Activated CD8-positive, alpha-beta memory T cell treated with anti-CD3 and anti-CD28 coated beads for 24 hours (primary cell): ENCODE measurements at places on chromosomes 13 and 19.
A peak's percentile ranks its signal among the peaks of the same experiment; 100 is the strongest.

GRCh38 chr13:30178976-30179375, 128.4 kb downstream of the KATNAL1 start:
- no peak for DNase-seq

- no peak for DNase-seq
Observed at GRCh38 chr19:35518313-35518712, 4.9 kb upstream of the DMKN start.

DNA sequence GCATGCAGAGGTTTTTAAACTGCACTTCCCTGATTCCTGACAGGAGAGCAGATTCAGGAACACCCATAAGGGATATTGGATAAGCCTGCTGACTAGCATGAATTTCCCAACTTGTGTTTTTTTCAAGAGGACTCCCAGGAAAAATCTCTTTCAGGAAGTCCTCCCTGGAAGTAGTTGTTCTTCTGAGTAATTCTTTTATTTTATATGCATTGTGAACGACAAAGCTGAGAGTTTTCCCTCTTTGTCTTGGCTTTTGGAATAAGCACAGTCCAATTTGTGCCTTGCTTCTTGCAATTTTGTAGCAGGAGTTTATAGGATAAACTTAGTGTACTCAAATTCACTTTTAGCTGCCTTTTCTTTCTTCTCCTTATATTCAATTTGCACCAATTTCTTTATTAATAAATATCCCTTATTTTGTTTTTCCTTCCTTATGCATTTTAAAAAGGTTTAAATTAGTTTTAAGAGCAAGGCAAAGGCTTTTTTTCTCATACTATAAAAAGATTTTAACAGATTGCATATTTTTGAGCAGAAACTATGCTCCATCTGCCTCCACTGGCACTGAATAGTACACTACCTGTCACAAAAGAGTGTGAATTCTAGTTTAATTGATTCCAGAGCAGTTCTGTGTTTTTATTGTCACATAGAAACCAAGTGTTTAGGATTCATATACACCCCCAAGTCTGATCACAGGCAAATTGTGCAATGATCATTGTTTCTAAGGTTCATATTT, 543.3 kb upstream of the SPRY2 start:
- no peak for DNase-seq

DNA sequence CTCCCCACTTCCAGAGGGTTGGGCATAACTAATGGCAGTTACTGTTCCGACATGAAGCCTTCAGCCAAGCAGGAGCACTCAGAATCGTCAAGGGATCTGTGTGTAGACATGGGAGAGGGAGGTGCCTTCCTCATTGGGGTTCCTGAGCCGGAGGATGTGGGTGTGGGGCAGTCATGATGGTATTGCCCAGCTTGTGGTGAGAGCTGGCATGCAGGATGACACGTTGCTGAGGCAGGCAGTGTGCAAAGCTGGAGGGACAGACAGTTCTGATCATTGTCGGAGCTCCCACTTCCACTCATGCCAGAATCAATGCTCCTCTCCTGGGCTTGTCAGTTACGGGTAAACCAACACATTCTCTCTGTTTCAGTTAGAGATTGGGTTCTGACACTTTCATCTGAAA, 83.9 kb upstream of the TSC22D1 start:
- DNase-seq, result no peak

GRCh38 chr19:11494634-11495285, 10.9 kb downstream of the ZNF653 start:
- DNase-seq, result no peak

DNA sequence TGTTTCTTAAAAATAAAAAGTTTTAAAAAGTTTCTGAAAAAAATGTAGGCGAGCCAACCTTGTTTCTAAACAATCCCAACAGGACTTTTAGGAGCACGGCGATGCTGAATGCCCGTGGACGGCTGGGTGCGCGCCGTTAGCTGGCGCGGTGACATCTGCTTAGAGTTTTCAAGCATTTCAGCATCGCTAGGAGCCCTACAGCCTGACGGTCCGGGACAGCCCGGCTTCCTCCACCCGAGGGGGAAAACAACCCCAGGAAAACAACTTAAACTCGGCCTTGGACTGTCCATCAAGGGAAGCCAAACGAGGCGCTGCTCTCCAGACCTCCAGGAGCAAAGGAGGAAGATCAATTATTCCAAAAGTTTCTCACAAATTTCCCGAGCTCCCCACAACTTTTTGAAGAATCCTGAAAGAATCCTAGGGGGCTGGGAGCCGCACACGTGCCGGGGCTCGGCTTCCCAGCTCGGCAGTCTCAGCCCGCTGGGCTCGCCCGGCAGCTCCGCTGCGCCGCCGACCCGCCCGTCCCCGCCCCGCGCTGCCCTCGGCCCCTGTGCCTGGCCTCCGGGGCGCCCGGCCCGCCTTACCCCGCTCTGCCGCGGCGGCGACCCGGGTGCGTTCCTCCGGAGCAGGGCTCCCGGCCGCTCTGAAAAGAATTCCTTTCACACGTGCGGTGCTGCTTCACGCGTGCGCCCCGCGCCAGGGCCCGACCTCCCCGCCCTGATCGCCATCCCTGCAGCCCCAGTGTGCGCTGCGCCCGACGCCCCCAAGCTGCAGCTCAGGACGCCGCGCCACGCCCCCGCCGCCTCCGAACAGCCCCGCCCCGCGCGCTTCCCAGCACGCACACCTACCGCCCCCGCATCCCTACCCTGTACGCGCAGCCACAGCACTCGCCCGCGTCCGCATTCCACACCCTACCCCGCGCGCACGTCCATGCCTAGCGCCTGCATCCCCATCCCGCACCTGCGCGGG, at the start of gene GJA3:
Gene GJA3, minus strand, starts transcription at position 747 of the 969 bp plus-strand sequence. CDS start 17,764 bp downstream, outside the sequence.
- DNase-seq, result peak; percentile 65

DNA sequence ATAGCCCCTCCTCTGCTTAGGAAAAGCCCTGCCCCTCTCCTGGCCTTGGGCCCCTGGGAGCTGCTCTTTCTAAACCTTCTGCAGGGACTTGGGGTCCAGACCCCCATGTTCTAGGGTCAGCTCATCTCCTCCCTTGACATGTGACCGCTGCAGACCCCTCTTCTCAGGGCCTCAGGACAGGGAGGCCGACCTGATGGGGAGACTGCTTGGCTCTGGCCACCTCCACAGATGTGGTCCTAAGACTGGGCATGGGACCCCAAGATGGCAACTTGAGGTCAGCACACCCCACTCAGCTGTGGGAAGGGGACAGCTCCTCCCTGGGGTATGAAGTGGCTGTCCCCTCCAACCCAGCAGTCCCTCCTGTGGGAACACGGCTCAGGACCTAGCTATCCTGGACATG, 3.9 kb upstream of the SIX5 start:
- no peak for DNase-seq
